ENCODE measurements at places on chromosomes 1 and 21. TPM values are rescaled to one million over a fixed set of nuclear protein-coding genes. Genes with fewer than 3 reads are reported as not detected.

- DNase-seq: no peak
These were observed 42.5 kb upstream of the CLIC4 start for GRCh38 chr1:24702511-24703293.

- no peak for DNase-seq
These were observed 13.7 kb downstream of the TFF3 start for GRCh38 chr21:42301371-42302075.

The FPGT gene
- total RNA-seq: 25.8 TPM

GRCh38 chr21:44702111-44702972 lies 5.4 kb downstream of the KRTAP10-12 start:
- no peak for DNase-seq

GRCh38 chr1:44220001-44220751 lies 6.9 kb downstream of the DMAP1 start:
- DNase-seq: no peak

DNA sequence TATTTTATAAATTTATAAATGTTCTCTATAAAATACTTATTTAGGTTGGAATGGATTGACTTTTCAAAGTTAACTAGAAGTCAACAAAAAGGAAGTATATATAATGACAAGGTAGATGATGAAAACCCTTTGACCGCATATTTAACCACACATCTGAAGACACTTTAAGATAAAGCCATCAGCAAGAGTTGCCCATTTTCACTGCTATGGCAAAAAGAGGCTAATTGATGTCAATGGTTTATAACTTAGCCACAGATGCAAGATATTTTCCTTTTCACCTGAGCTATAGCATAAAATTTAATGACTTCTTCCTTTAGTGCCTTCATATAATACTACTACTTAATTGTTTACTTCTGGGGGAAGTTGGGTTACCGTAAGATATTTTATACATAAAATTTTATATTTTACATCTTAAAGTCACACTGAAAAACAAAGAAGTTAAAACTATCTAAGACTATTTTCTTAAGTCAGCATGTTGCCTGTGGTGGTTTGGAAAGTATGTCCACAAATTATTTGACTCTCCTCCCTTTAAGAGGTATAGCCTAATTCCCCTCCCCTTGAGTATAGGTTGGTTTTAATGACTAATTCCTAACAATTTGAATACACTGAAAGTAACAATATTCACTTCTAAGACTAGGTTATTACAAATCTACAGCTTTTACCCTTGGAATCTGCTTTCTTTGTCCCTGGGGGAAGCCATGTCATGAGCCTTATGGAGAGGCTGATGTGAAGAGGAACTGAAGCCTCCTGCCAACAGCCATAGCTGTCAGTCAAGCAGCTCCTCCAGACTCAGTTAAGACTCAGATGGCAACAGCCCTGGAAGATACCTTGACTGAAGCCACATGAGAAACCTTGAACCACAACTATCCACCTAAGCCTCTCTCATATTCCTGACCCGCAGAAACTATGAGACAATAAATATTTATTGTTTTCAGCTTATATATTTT lies 40.3 kb upstream of the LRRC8B start:
- no peak for DNase-seq

- DNase-seq: no peak
These were observed 50.6 kb downstream of the L1TD1 start for GRCh38 chr1:62245201-62245600.

DNA sequence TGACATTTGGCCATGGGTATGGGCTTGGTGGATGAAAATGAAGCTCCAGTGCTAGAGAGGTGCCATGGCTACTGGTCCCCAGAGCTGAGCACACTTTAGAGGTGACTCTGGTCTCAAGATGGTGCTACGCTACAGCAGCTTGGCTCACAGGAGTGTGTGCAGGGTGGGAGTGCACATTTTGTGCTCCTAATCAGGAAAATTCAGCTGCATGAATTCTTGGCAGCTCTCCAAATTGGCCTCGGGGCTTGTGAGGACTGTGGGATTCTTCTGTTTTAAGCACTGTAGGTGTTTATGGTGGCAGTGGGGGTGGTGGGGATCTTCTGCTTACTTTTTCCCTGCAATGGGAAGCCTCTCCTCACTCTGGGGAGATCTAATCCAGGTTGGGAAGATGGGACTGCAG lies 17.3 kb upstream of the TIPRL start:
- DNase-seq: no peak

DNA sequence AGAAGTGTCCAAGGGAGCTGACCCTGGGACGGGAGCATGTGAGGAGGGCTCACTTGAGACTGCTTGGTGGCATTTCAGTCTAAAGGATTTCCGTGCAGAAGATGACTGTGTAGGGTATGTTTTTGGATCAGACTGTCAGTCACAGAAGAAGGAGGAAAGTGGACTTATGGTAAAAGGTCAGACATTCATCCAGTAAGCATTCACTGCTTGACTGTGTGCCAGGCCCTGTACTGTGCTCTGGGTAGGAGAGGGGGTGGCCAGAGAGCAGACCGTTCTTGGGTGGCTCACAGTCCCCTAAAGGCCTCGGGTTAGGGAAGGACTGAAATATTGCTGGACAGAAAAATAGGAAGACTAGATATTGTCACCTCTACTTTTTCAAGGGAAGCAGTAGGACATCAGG lies 2.1 kb upstream of the SERINC2 start:
- no peak for DNase-seq

GRCh38 chr1:177511036-177511435 lies 340.3 kb downstream of the BRINP2 start:
- no peak for DNase-seq

GRCh38 chr1:115529216-115529897 lies 112.4 kb upstream of the VANGL1 start:
- no peak for DNase-seq

The OR2T11 gene
- total RNA-seq: 0.38 TPM

The RUNX3 gene
- 0.29 TPM for total RNA-seq

The DYNLT5 gene
- 7.5 TPM for total RNA-seq

All from dorsolateral prefrontal cortex (tissue), 122 donors.